Mucosa of gallbladder (tissue), 1 donor: ENCODE measurements at places on chromosomes 3 and 15.

- DNase-seq, result no peak
Observed at GRCh38 chr15:50110285-50110684, 8.7 kb downstream of the ATP8B4 start.

- DNase-seq, result no peak
Observed at GRCh38 chr15:52193321-52193720, 2.1 kb upstream of the GNB5 start.

DNA sequence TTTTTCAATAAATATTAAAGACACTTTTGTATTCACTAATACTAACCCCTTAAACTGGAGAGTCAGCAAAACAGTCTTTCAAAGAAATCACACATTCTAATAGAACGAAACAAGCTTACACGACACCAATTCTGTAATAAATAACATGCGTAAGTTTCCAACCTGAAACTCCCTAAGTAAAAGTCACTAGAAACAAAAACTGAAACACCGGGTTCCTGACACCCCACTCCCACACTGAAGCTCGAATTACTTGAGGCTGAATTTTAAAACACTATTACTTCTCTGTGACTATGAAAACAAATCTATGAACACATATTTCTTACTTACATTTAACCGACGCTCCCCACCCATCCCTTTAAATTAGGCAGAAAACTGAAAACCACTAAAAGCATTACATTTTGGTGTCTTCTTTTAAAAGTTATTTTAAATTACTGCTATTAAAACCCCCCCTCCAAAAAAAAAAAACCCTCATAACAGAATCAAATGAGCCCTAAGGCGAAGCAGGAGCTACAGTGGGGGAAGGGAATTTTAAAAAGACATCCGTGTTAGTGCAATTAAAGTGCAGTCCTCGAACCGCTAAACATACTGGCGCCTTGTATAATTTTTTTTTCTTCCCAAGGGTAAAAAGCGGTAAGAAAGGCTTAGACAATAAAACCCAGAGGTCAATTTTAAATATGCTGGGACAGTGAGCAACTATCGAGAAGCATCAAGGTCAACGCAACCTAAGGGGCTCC lies 878 bp downstream of the SPPL2A start:
- no peak for DNase-seq

- no peak for DNase-seq
Observed at GRCh38 chr3:177041730-177042551, 155.3 kb downstream of the TBL1XR1 start.

GRCh38 chr3:184068344-184068743 lies 15.5 kb downstream of the HTR3C start:
- no peak for DNase-seq
